ENCODE measurements at places on chromosomes 5 and 9. TPM values are rescaled to one million over a fixed set of nuclear protein-coding genes. Genes with fewer than 3 reads are reported as not detected.

DNA sequence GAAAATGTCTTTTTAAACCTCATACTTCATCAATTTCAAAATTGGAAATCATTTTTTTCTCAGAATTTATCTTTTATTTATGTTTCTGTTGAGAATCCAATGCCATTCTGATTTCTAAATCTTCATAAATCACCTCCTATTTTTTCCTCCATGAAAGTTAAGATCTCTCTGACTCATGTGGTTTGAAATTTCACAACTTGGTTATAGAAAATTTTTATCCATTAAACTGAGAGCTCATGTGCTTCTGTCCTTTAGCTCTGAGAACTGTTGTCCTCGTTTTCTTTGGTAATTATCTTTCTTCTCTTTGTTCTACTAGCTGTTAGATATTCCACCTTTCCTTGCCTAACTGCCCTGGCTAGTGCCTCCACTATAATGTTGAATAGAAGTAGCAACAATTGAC, 1.5 kb upstream of the RNF180 start:
- no peak for DNase-seq

- no peak for DNase-seq
Observed at GRCh38 chr5:39228596-39228995, 9.2 kb upstream of the FYB1 start.

- DNase-seq, result peak; percentile 92
Observed at GRCh38 chr5:179623906-179624741, 653 bp upstream of the HNRNPH1 start.

The NR2F1-AS1 gene
- 6.2 TPM for polyA plus RNA-seq

DNA sequence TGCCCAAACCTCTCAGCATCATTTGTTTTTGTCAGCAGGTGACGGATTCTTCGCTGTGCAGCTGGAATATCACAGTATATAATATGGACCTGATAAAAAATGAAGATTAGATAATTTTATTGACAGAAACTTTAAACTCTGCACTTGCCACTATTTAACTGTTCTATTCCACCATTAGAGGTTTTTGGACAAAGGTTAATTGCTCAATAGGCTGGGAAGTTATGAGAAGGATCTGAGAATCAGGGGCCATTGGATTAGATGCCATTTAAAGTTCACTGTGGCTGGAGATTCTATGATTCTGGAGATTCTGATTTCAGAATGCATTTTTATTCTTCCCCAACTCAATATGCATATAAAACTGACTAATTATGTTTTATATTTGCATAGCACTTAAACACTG, 59.8 kb upstream of the ANXA1 start:
- DNase-seq, result no peak

GRCh38 chr9:136519263-136520052, 26.4 kb downstream of the NOTCH1 start:
- DNase-seq, result no peak

DNA sequence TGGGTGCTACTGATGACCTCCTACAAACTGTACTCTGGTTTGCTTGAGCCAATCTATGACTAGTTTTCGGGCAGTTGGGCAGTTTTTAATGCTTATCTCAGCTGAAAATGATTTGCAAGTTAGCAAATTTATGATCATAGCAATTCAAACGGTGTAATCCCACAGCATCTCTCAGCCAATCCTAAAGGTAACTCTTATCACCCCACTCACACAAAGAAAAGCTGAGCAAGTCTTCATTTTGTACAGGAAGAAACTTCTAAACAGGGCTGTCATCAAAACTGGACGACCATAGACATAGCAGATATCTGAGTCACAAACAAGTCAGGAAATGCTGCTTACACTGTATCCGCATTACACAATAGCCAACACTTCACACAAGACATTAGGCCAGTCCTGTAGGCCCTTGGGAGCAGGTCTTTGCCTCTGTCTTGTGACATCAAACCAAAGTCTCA, 2.6 kb upstream of the ENC1 start:
- DNase-seq, result no peak
